ENCODE measurements at places on chromosomes 2 and 18.

GRCh38 chr2:29011418-29012060 lies 30.4 kb downstream of the TOGARAM2 start:
- DNase-seq, result no peak

DNA sequence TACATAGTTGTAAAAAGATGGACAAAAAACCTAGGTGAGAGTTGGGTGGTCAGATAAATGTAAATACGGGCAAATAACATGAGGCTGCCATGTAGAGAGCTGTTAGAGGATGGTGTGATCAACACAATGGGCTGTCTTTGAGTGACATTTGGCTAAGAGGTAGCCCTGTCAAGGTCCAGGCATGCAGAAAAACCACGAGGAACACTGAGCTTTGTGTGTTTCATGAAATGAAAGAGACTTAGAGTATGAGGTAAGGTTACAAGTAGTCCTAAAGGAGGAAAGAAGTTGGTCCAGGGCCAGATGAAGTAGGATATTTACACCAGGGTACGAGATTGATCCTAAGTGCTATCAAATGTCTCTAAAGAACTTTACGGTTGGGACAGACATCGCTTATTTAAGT lies 160.9 kb downstream of the RDH14 start:
- no peak for DNase-seq

DNA sequence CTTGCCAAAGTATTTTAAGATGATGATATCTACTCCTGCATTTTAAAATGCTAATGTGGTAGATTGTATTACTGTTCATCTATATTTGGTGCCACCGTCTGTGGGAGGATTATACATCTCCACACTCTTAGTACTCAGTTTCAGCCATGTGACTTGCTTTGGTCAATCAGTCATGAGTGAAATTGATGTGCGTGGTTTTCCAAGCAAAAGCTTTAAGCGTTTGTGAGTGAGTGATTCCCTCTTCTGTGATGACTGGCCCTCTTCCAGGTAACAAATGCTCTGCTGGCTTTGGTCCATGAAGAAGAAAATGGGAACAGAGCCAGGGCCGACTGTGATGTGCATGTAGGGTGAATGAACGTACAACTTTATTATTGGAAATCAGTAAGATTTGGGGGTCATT lies 330.4 kb downstream of the LPIN1 start:
- DNase-seq, result no peak

- DNase-seq, result peak; percentile 50
These were observed 239.1 kb downstream of the KCNS3 start for GRCh38 chr2:18117592-18117991.

DNA sequence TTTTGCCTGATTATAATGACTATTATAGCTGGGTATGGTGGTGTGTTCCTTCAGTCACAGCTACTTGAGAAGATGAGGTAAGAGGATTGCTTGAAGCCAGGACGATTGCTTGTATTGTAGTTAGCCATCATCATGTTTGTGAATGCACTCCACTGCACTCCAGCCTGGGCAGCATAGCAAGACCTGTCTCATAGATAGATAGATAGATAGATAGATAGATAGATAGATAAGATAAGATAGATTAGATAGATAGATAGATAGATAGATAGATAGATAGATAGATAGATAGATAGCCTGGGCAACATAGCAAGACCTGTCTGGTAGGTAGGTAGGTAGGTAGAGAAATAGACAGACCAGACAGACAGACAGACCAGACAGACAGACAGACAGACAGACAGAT lies 127.3 kb downstream of the MGAT5 start:
- no peak for DNase-seq

GRCh38 chr2:23327887-23328286 lies 57.1 kb upstream of the KLHL29 start:
- no peak for DNase-seq

GRCh38 chr18:30175621-30176225 lies 866.8 kb downstream of the DSC3 start:
- no peak for DNase-seq

DNA sequence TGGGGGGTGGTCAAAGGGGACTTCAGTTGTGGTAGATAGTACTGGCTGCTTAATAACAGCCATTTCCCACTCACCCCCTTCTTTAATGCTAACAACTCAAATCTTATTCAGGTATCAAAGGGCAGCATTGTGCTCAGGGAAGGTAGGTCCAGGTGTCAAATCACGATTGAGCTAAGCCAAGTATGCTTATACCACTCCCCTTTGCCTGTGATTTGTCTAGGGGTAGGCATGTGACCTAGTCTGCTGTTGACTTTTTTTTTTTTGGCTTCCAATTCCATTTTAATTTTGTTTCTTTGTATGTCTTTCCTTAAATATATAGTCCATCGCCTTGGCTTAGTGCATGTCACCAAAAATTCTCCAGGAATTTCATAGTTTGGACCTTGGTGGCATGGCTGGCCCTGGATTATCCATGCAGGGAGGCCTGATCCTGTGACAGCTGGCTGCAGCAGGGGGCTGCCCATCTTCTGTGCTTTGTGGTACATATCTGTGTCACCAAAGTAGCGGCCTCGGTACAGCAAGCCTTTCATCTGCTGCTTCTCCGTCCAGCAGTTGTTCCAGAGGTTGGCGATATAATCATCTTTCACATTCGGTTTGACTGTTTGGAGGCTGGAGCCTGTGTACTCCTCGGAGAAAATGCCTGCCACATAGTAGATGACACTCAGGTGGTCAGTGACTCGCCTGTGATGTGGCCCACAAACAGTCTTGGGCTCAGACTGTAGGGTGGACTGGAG lies 68.1 kb upstream of the SPRED2 start:
- DNase-seq, result no peak

- DNase-seq, result peak; percentile 39
These were observed 137.7 kb upstream of the PKDCC start for GRCh38 chr2:41910126-41910525.

GRCh38 chr2:84251651-84252302 lies 207.3 kb downstream of the SUCLG1 start:
- no peak for DNase-seq

- DNase-seq, result no peak
These were observed 753.9 kb downstream of the SUCLG1 start for GRCh38 chr2:83705146-83705545.

- DNase-seq, result no peak
These were observed 129.2 kb upstream of the MEIS1 start for GRCh38 chr2:66305718-66306117.

DNA sequence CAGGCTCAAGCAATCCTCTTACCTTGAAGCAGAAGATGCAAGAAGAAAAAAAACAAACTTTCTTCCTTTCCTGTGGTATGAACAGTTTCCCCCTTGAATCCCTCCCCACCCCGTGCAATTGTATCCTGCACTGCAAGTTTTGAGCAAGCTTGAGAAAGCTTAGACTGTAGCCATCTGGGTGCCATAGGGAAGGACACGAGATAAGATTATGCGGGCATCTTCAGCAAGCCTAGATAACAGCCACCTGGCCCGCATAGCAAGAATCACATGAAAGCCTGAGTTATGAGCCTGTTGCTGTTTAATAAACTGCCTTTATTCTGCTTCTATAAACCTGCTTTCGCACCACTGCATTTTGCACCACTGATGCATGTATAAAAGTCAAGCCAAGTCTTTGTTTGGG lies 27.3 kb upstream of the CDCA7 start:
- no peak for DNase-seq
